ENCODE measurements at places on chromosomes 16 and 17.

DNA sequence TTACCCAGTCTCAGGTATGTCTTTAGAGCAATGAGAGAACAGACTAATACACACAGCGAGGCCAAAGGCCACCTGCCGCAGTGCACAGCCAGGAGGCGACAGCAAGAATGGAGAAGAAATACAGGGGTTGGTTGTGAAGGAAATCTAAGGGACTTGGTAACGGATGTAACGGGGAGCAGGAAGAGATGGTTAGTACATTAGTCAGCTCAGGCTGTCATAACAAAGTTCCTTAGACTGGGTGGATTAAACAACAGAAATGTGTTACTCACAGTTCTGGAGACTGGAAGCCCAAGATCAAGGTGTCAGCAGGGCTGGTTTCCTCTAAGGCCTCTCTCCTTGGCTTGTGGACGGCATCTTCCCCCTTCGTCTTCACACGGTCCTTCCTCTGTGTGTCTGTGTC is 47.1 kb downstream of the TVP23C start:
- peak; percentile 43 for DNase-seq

DNA sequence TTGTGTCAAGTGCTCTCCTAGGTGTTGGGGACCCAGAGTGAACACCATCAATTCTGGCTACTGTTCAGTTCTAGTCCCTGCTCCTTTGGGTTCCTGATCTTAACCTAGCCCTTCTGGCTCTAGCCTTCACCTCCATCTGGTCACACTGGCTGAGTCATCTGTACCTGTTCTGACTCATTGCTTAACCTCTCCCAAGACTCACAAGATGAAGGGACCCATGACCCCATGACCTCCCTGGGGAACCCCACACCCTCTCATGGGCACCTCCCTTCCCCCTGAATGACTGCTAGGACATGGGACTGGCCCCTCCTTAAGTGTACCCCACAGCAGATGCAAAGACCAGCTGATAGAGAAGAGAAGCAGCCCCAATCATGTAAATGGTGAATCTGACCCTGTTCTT is 345.8 kb upstream of the CDH5 start:
- DNase-seq, result peak; percentile 65

GRCh38 chr16:61763991-61764390 is 272.2 kb downstream of the CDH8 start:
- no peak for DNase-seq

GRCh38 chr17:12731839-12732238 is 57.5 kb upstream of the ARHGAP44 start:
- no peak for DNase-seq

DNA sequence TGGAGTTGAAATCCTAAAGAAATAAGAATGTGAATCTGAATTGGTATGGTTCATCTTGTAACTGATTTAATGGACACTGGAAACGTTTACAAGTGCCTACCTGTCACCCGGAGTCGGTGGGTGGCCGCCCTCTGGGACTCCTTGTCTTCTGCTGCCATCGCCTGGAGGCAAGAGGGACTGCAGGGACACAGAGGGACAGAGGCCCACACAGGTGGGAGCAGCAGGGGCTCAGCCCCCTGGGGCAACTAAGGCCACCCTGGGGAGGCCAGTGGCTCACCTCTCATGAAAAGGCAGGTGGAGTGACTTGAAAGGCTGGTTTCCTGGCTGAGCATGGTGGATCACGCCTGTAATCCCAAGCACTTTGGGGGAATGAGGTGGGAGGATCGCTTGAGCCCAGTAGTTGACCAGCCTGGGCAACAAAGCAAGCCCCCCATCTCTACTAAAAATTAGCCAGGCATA is 23.2 kb downstream of the TMEM92 start:
- DNase-seq, result peak; percentile 79

DNA sequence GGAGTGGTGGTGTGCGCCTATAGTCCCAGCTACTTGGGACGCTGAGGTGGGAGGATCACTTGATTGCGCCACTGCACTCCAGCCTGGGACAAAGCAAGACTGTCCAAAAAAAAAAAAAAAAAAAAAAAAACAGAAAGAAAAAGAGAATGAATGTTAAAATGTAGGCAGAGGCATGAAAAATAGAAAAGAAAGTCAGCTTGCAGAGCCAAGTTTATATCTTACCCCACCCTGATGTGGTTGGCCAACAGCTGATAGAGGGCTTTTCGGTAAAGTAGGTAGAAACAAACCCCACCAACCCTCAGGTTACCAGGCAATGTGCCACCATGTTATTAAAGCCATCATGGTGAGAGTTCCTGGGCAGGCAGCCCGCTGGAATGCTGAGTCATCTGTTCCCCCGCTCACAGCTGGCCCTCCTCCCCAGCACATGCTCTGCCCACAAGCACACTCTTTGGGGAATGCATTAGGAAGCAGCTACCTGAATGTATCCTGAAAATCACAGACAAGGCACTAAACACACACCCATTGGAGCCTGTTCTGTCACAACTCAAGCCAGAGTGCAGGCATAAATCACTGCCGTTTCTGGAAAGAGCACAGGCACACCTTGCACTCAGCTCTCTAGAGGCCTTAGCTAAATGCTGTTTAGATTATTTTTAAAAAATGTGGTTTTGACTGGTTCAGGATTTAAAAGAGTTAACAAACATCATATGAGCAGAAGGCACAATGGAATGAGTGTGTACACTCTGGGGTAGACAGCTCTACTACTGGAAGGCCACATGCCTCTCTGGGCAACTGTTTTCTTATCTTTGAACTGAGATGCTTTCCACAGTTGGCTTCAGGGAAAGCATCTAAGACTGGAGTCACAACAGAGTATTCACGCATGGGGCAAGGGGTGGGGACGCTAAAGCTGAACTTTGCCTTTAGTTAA is 128.5 kb downstream of the PARN start:
- peak; percentile 96 for DNase-seq

- no peak for DNase-seq
Observed at GRCh38 chr16:87000001-87000400, 317.2 kb downstream of the C16orf95 start.

GRCh38 chr17:78020717-78021108 is 62.2 kb downstream of the TNRC6C start:
- DNase-seq, result no peak

DNA sequence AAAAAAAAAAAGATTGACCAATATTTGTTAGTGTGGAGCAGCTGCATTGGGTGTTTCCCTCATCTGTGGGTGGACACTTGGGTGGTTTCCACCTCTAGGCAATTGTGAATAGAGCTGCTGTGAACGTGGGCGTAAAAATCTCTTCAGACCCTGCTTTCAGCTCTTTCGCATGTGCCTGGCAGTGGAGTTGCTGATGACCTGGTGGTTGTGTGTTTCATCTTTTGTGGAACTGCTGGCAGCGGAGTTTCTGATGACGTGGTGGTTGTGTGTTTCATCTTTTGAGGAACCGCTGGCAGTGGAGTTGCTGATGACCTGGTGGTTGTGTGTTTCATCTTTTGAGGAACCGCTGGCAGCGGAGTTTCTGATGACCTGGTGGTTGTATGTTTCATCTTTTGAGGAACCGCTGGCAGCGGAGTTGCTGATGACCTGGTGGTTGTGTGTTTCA is 21.4 kb downstream of the ZC3H18 start:
- no peak for DNase-seq

DNA sequence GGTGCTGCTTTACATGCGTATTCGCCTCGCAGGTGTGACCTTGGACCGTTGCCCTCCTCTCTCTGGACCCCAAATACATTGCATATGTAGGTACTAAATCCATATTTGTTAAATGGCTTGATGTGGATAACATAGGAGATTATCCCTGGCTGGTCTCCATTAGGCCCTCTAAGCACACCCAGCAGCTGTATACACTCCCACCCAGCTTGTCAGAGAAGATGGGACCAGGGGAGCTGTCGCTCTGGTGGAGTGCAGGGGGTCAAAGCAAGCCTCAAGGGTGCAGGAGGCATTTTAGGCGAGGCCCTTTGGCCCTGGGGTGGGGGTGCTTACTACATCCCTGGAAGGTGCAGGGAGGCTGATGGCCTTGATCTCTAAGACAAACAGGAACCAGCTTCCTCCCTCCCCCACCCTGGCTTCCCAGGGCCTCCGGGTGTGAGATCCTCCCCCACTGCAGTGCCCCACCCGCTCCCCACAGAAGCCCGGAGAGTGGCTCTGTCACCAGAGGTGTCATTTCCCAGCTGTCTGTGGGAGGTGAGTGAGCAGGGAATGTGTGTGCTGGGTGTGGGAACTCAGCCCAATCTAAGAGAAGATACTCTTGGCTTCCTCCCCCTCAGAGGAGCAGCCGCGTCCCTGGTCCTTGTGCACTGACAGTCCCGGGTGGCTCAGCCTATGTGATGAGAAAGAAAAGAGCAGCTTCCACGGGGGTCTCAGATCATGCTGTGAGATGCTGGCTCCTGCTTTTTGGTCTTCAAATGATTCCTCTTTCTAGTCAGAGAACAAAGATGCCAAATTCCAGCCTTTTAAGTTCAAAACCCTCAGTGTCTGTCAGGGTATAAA is 1.4 kb upstream of the VAMP2 start:
- DNase-seq, result peak; percentile 45

- DNase-seq, result no peak
Observed at GRCh38 chr17:9009096-9009495, 12.2 kb upstream of the NTN1 start.
